Glutamatergic neuron (in vitro differentiated cells): ENCODE measurements at places on chromosomes 13 and 19.

GRCh38 chr19:9054765-9055164 lies 32.1 kb upstream of the OR1M1 start:
- DNase-seq = no peak

GRCh38 chr13:78659732-78660494 lies 958 bp upstream of the OBI1 start:
- DNase-seq = peak; percentile 21

- peak; percentile 50 for DNase-seq
Measured at GRCh38 chr13:78607409-78608251, 4.3 kb upstream of the POU4F1 start.

- DNase-seq = no peak
Measured at GRCh38 chr19:22882797-22883196, 50.7 kb downstream of the ZNF723 start.

DNA sequence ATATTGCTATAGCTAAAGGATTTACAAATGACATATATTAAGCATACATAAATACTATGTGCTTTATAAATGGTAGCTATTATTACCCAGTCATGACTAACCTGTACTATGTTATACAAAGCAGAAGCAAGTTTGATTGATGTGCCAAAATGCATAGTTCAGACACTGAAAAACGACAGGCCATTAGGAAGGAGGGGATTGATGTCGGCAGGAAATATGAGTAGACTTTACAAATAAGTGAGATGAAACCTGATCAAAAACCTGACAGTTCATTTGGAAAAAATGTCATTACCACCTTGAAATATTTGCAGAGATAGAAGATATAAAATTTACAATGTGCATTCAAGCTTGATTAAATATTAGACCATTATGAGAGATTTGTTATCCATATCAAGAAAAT lies 38.8 kb upstream of the TPP2 start:
- DNase-seq = no peak

DNA sequence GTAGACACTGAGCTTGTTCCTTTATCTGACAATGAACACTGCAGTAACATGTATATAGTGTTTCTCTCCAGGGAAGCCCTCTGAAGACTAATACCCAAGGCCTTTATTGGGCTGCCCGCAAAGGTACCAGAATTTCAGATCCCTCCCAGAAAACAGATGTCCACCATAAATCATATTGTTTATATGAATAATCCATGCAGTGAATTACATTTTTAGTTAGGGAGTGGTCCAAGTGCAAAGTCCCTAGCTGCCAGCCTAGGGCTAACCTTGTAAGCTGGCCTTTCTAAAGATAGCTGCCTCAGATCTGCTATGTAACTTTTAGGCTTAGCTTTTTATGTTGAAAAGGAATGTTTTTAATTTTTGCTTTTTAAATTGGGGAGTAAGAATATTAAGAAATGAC lies 44.7 kb downstream of the TDRD3 start:
- no peak for DNase-seq

DNA sequence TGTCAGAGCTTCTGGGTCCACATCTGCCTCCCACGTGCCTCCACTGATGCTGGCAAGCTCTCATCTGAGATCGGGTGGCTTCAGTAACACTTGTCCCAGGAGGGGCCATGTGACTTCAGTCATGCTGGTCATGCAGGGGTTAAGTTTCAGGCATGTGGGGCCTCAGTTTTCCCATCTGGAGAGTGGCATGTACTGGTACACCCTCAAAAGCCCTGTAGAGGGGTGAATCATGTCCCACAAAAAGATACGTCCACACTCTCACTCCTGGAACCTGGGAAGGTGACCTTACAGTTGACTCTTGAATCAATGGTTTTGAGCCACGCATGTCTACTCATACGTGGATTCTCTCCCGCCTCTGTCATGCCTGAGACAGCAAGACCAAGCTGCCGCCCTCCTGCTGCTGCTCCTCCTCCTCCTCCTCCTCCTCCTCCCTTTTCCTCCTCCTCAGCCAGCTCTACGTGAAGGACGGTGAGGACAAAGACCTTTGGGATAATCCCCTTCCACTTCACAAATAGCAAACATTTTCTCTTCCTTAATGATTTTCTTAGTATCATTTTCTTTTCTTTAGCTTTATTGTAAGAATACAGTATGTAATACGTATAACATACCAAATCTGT lies 53.7 kb downstream of the COMP start:
- no peak for DNase-seq

GRCh38 chr19:19064811-19065745 lies 1.3 kb downstream of the SLC25A42 start:
- peak; percentile 34 for DNase-seq

GRCh38 chr13:95677564-95678266 lies 776 bp downstream of the DNAJC3 start:
- DNase-seq = no peak

DNA sequence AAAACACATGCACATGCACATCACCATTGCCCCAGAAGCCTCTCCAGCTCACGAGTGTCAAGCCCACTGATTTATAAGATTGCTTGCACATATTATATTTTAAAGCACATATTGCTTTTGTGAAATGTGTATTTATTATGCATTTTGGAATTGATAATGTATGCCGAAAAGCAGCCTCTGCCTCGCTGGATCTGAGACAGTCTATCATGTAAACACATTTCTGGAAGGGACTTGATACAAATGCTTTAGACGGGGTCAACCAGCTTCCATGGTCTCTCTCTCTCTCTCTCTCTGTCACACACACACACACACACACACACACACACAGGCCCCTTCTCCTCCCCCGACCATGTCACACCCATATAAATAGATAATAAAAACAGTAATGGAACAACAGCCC lies 203.8 kb downstream of the TUBA3C start:
- DNase-seq = no peak

DNA sequence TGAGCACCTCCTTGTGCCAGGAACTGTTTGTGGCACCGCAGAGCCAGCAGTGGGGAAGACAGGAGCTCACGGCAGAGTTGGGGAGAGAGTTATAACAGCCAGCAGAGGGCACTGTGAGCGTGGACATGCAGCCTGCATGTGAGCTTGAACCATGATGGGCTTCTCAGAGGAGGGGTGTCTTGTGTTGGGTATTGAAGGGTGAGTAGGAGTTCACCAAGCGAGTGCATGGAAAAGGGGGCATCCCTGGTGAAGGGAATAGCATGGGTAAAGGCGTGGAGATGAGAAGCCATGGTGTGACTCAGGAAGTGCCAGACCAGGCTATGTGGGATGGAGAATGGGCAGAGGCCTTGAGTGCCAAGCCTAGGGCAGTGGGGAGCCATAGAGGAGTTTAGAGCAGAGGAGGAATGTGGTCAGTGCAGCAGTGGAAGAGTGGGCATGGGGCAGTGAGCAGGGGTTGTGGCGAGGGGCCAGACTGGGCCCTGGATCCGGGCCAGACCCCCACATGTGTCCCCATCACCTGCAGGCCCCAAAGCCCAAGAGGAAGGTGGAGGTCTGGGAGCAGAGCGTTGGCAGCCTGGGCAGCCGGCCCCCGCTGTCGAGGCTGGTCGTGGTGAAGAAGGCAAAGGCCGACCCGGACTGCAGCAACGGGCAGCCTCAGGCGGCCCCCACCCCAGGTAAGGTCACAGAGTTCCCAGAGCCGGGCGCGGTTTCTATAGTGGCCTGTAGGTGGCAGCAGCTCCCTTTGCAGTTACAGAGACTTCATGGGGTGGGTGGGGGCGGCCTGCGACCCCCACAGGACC lies 11.8 kb upstream of the SHD start:
- DNase-seq = peak; percentile 76

DNA sequence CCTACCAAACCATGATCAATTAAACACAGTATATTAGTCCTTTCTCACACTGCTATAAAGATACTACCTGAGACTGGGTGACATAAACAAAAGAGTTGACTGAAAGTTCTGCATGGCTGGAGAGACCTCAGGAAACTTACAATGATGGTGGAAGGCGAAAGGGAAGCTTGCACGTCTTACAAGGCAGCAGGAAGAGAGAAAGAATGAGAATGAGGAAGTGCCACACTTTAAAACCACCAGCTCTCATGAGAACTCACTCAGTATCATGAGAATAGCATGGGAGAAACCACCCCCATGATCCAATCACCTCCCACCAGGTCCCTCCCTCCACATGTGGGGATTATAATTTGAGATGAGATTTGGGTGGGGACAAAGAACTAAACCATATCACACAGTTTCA lies 324.9 kb upstream of the ZNF507 start:
- no peak for DNase-seq

DNA sequence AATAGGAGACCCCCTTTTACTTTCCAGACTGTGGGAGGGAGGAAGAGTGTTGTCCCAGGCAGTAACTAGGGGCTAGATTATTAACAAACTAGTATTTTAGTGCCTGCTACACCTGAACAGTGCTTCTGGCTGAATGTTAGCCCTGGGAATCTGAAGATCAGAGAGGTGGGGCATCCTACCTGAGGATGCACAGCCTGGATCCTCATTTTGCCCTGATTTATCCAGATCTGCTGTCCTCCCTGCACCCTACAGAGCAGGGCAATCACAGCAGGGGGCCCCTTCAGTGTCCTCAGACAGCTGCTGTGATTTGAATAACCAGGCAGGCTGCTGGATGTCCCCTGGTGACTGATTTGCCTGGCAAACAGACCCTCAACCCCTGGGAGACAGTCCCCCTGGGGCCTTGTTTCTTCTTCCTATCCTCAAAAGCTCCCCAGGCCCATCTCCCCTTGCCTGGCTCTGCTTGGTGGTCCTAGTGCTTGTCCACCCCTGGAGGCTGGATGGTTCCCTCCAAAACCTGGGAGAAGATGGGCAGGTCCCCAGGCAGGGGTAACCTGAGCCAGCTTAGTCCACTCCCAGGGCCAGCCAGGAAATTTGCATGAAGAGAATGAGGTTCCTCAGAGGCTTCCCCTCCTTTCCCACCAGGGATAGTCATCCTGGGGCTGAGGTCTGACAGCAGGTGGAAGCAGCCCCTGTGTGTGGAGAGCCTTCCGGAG lies at the start of gene OVOL3:
Gene OVOL3 (plus strand): TSS at position 657 of the 713 bp plus-strand sequence. CDS start 60 bp downstream, outside the sequence.
- DNase-seq = no peak

DNA sequence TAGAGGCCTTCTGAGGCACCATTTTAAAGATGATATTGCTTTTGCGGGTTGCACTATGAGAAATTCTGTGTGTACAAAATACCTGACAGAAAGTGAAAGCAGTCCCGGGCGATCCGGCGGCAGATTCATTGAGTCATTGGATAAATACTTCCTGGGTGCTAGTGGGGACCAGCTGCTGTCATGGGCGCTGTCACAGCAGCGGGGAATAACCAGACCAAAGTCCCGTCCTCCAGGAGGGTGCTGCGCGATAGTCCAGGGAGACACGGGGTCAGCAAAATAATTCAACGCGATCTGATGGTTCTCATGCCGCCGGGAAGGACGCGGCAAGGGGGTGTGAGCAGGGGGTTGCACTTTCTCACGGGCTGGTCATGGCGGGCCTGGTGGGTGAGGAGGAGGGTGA lies 13.5 kb downstream of the ZFR2 start:
- no peak for DNase-seq

DNA sequence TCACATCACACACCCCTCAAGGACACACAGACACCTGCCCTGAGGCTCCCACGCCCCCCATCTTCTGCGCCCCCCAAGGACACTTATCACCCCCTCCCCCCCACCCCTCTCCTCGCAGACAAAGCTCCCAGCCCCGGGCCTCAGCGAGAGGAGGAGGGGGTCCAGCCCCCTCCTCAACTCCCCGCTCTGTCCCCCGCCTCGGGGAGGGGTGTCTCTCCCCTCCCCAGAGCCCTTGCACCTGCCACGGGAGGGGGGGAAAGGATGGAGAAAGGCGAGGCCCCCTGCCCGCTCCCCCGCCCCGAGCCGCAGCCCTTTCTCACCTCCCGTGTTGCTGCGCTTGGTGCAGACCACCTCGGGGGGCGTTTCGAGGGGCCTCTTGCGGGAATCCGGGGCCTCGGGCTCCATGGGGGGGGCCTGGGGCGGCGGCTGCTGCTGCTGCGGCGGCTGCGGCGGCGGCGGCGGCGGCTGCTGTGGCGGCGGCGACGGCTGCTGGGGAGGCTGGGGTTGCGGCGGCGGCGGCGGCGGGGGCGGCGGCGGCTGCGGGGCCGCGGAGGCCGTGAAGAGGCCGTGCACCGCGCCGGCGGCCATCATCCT lies 621 bp downstream of the NOVA2 start:
- DNase-seq = peak; percentile 50

DNA sequence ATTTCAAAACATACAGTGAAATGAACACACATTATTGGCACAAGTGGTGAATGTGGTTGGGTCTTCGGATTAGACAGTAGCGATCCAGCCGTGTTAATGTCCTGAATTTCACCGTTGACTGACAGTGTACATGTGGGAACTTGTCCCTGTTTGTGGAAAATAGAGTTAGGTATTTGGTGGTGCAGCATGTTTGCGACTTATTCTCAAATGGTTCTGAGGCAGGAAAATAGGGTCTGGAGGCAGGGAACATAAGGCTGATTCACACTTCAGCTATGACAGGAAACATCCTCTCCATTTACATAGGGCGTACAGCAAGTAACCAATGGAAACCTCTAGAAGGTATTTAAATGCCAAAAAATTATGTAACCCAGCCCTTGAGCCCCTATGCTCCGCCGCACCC lies 4.2 kb downstream of the LGALS7B start:
- DNase-seq = no peak

DNA sequence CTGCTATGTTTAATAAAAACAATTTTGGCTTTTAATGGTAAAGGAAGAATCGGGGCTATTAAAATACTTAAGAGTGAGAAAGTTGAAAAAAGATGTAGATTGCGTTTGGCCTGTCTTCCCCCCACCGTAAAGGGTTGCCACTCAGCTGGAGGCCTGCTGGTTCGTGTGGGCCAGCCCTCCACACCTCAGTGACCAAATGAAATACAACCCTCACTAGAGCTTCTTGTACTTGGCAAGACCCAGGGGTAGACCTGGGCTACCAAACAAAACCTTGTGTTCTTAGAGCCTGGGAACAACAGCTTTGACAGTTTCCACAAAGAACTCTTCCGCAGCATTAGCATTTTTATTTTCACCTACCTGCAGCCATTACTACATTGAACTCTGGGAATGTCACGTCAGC lies 152.8 kb upstream of the PABPC3 start:
- DNase-seq = no peak

- no peak for DNase-seq
Measured at GRCh38 chr13:45817833-45818232, 33.7 kb downstream of the SIAH3 start.

DNA sequence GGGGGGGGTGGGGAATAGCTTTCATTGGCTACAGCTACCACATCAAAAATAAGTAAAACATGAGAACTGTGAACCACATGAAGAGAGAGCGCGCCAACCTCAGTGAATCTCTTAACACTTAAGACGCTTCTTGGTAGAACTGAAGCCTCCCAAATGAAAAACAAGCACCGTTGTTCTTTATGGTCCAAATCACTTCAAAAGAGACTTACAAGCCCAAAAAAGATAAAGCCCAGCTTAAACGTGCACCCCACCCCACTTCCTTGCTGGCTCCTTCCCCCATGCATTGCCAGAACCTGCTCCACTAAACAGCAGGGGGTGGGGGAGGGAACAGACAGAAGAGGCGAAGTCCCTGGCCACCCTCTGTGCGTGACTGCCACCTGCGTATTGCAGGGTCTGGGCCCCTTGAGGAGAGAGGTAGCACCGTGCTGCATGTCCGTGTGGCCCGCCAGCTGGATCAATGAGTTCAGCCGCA lies 479.1 kb downstream of the FOXO1 start:
- no peak for DNase-seq

GRCh38 chr13:42048684-42049453 lies 421 bp downstream of the DGKH start:
- peak; percentile 74 for DNase-seq

GRCh38 chr19:1309977-1310852 lies 24.5 kb downstream of the EFNA2 start:
- no peak for DNase-seq
